ENCODE measurements at places on chromosomes 12 and 14.
A peak's percentile ranks its signal among the peaks of the same experiment; 100 is the strongest.

DNA sequence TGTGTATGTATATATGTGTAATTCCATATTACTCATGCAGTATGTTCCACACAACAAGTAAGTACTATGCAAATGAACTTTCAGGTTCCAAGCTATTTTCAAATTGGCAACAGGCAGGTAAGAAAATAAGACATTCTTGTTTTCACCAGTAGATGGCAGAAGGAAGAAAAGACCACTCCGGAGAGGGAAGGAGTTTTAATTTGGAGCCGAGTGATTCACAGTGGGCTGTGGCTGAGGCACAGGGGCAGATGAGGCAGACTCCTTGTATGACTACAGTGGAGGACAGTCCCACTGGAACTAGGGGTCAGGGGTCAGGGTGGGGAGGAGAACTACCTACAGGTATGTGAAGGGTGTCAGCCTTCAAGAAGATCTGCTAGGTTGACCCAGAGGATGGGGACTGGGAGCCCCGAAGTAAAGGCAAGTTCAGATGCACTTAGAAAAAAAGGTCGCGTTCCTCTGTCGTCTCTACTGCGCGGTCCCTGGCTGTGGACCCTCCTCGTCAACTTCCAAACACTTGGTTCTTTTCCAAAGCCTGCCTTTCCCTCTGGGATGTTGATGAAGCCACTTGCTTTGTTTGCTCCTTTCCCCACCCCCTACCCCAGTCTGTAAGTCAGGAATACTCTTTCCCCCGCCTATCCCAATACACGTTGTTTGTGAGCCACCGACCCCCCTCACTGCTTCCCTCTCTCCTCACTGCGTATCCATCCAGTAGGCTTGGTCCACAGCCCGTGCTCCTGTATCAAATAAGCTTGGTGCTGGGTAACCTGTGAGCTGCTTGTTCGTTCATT, 24.1 kb downstream of the DDX47 start:
- DNase-seq: peak; percentile 54

DNA sequence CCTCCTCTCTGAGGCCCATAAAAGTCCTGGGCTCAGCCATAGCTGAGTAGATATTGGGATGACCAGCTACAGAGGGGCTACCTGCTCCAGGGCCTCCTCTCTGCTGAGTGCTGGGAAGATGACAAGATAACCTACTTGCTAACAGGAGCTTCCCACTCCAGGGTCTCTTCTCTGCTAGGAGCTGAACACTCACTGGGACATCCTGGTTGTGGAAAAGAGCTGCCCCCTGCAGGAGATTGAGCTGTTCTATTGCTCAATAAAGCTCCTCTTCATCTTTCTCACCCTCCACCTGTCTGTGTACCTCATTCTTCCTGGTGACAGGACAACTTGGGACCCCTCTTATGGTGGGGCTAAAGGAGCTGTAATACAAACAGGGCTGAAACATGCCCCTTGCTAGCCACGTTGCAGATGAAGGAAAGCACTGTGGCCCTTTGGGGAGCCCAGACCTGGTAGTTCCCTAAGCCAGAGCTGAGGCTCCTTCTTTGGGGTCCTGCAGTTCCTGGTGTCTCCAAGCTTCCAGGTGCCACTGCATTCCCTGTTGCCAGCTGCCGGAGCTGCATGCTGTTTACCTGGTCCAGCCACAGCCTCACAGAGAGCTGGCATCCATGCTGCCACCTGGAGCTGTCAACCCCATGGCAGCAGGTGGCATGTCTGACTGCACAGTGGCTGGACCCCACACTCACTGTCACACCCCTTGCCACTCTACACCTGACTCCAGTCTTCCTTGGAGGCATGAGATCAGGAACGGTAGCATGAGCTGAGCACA, 598.5 kb upstream of the LMO3 start:
- DNase-seq: peak; percentile 39

GRCh38 chr12:55704824-55705718, 2.6 kb downstream of the ITGA7 start:
- DNase-seq: peak; percentile 80

GRCh38 chr12:113903381-113903863, 62.7 kb downstream of the RBM19 start:
- DNase-seq: no peak

DNA sequence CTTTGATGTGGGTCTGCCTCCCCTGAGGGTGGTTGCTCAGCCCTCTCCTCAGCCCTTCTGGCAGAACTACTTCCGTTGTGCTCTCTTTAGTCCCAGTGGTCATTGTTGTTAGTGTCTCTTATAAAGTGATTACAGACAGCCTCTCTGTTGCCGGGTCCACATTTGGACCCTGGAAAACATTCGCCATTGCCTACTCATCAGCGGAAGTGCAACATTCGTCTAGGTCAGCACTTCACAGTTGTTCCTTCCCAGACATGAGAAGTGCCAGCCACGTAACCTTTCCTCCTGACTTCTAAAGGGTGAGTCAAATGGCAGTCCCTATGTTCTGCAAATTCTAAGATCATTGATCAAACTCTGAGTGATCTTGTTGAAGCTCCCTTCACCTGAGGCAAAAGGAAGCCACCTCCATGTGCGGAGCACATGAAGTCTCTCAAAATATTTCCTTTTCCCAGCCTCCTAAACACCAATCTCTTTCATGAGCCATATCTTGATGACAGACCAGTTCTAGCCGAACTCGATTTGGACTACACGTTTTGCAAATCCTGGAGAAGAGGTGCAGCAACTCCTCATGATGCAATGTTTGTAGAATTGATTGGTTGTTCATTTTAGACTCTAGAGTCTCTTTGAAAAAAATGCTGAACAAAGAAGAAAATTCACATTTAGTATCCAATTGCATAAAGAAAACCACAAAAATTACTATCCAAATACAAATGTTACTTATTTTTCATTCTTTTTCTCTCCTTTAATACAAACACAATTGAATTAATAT, 163.8 kb downstream of the RPL10L start:
- no peak for DNase-seq

- no peak for DNase-seq
Observed at GRCh38 chr12:94286583-94287244, 138.3 kb downstream of the PLXNC1 start.

GRCh38 chr12:41683023-41683422, 461.7 kb downstream of the GXYLT1 start:
- no peak for DNase-seq

GRCh38 chr12:133203344-133204263, 22.3 kb downstream of the ZNF268 start:
- DNase-seq: no peak
